ENCODE measurements at places on chromosomes 1 and 21.

- no peak for DNase-seq
Measured at GRCh38 chr1:20405893-20406604, 80.0 kb downstream of the CAMK2N1 start.

GRCh38 chr1:32988665-32989064, 24.1 kb upstream of the RNF19B start:
- DNase-seq, result no peak

DNA sequence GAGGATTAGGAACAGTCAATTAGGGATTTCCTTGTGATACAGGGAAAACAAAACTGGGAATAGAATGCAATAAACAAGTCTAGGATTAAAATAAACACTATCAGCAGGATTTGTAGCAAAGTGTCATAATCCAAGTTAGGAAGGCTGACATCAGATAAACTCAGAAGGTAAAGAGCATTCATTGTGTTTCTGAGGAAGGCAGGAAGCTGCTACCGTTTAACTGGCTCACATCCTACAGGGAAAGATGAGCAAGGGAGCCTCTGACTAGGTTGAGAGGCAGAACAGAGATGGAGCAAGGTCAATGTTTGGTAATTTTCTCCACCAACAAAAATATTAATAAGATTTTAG, 124.7 kb downstream of the POU2F1 start:
- no peak for DNase-seq

GRCh38 chr1:180970333-180971079, 52.2 kb downstream of the STX6 start:
- no peak for DNase-seq

- DNase-seq, result no peak
Measured at GRCh38 chr1:59013928-59014279, 230.1 kb upstream of the JUN start.

GRCh38 chr1:45687754-45688740, at the start of gene TMEM69:
TMEM69 (plus strand) TSS chr1:45688181; CDS start chr1:45691069, 2,888 bp downstream.
- peak; percentile 84 for DNase-seq

GRCh38 chr1:101295209-101295608, 58.4 kb downstream of the S1PR1 start:
- no peak for DNase-seq

DNA sequence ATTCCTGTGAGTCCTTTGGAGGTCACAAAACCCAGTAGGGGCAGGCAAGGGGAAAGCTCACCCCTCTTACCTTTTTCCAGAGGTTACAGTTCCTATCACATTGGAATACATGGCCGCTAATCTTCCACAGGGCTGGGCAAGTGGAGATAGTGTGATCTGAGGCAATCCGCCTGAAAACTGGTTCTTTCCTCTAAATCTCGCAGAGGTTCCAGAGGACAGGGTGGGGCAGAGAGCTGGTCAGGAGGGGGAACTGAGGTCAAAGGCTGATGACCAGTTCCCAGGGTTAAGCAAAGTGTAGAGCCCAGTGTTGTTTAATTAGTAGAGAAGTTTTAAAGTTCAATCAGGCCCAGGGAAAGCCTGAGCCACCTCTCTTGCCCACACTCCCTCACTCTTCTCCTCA, at the start of gene SERPINC1:
TSS of gene SERPINC1 (minus strand) at position 179 of the 400 bp plus-strand sequence. CDS start at position 111, 68 bp downstream.
- no peak for DNase-seq

DNA sequence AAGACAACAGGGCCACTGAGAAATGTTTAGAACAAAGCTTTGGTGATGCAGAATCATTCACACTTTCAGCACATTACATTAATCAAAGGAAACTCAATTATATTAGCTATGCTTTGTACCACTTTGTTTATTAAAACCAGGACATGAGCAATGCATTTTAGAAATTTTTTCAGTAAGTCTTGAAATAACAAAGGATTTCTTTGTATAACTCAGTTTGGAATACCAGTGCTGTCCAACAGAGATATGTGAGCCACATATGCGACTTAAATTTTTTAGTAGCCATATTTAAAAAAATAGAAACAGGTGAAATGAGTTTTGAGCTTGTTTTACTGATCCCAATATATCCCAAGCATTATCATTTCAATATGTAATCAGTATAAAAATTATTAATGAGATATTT, 18.8 kb upstream of the F3 start:
- no peak for DNase-seq

All from HS-27A (cell line).